ENCODE measurements at places on chromosomes 5 and 9.

DNA sequence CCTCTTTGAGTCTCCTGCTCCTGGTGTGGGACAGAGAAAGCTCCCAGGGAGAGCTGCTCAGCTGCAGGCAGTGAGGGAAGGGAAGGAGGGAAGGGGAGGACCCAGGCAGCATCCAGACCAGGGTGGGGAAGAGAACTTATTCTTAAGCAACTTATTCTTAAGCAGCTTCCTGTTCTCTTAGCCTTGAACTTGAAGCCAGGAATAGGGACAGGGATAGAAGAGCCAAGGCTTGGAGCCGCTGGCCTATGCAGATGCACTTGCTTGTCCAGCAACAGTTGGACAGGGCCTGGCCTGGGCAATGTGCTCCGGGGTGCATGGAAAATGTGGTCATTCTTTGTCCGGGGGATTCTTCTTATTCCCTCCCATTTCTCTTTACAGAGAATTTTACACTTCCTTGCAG is 31.4 kb upstream of the SPTLC1 start:
- no peaks in the 10 kb centered on the region for H3K27me3 ChIP-seq
- H3K4me3 ChIP-seq: no peak overlapping the region
- no peak overlapping the region for H3K27ac ChIP-seq
- peaks cover 6% of the 10 kb centered on the region for H3K4me1 ChIP-seq

DNA sequence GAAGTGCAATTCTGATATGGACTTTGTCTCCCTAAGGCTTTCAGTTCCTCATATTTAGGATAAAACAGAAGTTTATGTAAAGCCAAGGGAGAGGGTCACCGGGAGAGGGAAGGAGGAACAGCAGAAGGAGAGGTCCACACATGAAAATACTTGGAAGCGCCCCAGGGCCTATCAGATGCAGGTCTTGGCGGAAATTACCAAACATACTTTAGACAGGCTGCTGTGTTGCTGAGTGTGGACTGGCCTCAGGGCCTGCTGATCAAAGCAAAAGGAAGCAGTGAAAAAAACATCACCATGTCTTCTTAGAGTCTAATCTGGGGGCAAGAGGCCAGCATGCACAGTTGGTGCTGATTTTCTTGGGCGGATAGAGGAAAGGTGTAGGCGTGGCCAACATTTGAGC is 14.1 kb upstream of the NTRK2 start:
- DNase-seq: no peak
- H3K27ac ChIP-seq: no peak overlapping the region
- H3K36me3 ChIP-seq: no peaks in the 10 kb centered on the region
- H3K4me1 ChIP-seq: no peaks in the 10 kb centered on the region
- no peak overlapping the region for H3K4me3 ChIP-seq

DNA sequence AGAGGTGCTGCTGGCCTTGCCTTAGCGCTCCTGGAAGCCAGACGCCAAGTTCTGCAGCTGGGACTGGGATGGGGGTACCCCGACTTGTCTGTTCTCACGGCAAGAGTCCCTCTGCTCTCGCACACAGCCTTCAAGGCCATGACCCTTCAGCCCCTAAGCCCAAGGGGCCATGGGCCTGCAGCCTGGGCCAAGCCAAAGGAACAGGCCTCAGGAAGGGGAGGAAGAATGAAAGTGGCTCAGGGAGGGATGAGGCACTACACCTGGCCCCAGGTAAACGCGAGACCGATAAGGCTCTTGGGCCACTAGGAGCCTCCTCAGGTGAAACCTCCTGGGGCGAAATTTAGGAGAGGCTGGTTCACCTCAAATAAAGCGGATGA is 3.9 kb downstream of the EBF1 start:
- no peaks in the 10 kb centered on the region for H3K4me1 ChIP-seq
- H3K27me3 ChIP-seq: peaks cover 27% of the 10 kb centered on the region
- no peaks in the 10 kb centered on the region for H3K36me3 ChIP-seq

DNA sequence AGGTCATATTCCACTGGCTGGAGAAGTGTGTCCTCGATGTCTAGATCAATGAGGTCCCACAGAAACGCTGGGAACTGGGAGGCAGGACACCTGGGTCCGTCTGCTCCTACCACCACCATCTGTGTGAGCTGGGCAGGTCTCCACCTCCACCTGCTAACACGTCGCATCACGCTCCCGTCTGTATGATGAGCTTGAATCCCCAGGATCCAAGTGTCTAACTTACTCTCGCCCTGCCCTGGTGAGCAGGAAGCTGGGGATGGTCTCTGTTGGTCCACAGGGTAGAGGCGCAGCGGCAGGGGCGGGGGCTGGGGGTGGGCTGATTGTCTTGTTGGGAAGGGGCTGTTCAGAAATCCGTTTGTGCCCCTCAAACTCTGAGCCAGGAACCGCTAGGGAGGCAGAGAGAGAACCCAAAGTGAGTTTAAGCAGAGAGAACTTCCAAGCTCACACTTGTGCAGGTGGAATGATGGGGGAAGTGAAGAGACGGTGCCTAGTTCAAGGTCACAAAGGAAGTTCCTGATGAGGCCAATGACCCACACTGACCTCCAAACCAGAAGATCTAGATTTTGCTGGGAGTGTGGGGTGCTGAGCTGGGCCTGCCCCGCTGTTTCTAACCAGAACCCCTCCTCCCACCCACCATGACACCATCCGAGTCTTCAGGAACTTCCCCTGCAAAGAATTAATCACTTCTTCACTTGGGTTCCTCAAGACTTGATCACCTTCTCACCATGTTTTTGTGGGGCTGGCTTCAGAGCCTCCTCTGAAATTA is 21.1 kb downstream of the ORM2 start:
- no peak overlapping the region for H3K27ac ChIP-seq
- no peaks in the 10 kb centered on the region for H3K27me3 ChIP-seq
- DNase-seq: no peak

DNA sequence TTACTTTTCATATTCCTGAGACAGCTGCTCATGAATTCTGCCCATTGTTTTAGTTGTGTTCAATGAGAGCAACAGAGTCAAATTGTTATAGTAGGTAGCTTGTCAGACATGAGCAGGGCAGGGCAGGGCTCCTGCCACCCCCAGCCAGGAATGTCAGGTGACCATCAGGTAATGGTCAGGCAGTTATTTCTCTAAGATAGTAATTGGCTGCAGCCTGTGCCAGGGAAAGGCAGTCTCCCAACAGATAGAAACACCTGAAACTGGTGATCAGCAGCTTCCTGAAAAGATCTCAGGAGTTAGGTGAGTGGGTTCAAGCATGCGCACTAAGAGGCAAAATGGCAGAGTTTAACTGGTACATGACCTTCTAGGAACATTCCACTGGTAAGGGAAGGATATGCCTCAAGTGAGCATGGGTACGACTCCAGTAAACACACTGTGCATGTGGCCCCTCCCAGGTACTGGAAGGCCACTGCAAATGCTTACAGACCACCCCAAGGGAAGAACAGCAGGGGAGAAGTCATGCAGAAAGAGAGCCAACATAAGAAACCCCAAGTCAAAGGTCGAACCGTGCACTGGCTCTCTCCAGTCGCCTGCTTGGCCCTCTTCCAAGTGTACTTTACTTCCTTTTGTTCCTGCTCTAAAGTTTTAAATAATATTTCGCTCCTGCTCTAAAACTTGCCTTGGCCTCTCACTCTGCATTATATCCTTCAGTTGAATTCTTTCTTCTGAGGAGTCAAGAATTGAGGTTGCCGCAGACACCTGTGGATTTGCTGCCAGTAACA is 25.1 kb downstream of the CARTPT start:
- no peaks in the 10 kb centered on the region for H3K4me1 ChIP-seq
- H3K36me3 ChIP-seq: no peaks in the 10 kb centered on the region
- H3K27me3 ChIP-seq: peaks cover 3% of the 10 kb centered on the region
- no peak overlapping the region for H3K4me3 ChIP-seq
- DNase-seq: no peak

GRCh38 chr5:169577951-169578350 is 5.6 kb upstream of the SPDL1 start:
- peaks cover 10% of the 10 kb centered on the region for H3K4me1 ChIP-seq
- no peak overlapping the region for H3K4me3 ChIP-seq
- no peak for DNase-seq
- H3K36me3 ChIP-seq: no peaks in the 10 kb centered on the region

- no peaks in the 10 kb centered on the region for H3K27me3 ChIP-seq
- H3K4me1 ChIP-seq: no peaks in the 10 kb centered on the region
- no peaks in the 10 kb centered on the region for H3K36me3 ChIP-seq
These were observed 361.3 kb downstream of the PTPRD start for GRCh38 chr9:10251490-10251889.

DNA sequence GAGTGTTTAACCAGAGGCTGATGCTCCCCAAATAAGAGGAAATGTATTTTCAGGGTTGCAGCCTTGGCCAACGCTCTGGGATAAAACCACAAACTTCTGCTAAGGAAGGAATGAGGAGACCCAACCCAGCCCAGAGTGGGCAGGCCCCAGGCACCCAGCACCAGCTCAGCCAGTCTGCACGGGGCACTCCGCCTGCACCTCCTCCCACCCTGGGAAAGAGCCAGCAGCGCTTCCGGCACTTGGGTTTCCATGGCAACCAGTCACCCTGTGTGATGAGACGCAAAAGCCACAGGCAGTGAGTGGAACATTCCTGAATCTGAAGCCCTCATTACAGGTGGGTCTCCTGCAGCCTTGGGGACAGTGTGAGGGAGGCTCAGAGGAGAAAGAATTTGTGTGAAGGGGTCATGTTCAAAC is 85.2 kb upstream of the ZBTB43 start:
- no peak overlapping the region for H3K4me3 ChIP-seq
- DNase-seq: no peak
- H3K36me3 ChIP-seq: no peaks in the 10 kb centered on the region
- no peaks in the 10 kb centered on the region for H3K27me3 ChIP-seq
- H3K4me1 ChIP-seq: no peaks in the 10 kb centered on the region
- H3K27ac ChIP-seq: no peak overlapping the region

GRCh38 chr9:33682551-33682950 is 112.8 kb upstream of the PRSS3 start:
- H3K4me1 ChIP-seq: no peaks in the 10 kb centered on the region
- peaks cover 30% of the 10 kb centered on the region for H3K27me3 ChIP-seq
- H3K4me3 ChIP-seq: no peak overlapping the region
- no peak overlapping the region for H3K27ac ChIP-seq

GRCh38 chr5:158884827-158885518 is 214.7 kb downstream of the EBF1 start:
- H3K4me1 ChIP-seq: no peaks in the 10 kb centered on the region
- no peak overlapping the region for H3K27ac ChIP-seq
- H3K27me3 ChIP-seq: peaks cover 2% of the 10 kb centered on the region
- H3K4me3 ChIP-seq: no peak overlapping the region

- no peaks in the 10 kb centered on the region for H3K27me3 ChIP-seq
- peaks cover 4% of the 10 kb centered on the region for H3K4me1 ChIP-seq
- no peaks in the 10 kb centered on the region for H3K36me3 ChIP-seq
- H3K27ac ChIP-seq: no peak overlapping the region
- no peak for DNase-seq
- no peak overlapping the region for H3K4me3 ChIP-seq
These were observed 48.5 kb upstream of the ABL1 start for GRCh38 chr9:130786526-130786925.

DNA sequence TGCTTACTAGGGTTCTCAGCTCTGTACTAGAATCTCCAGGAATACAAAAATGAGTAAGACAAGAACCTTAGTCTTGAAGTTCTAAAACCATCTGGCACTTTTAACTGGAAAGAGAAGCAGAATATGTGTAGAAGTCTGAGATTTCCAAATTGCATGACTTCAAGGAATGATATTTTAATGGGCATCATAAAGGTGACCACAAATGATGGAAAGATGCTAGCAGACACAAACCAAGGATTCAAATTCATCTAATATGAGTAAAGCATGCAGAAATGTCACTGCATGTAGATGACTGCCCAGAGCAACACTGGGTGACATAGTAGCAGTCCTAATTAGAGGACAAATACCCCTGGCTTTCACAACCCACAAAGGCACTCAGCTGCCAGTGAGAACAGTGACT is 117.2 kb downstream of the RPS23 start:
- DNase-seq: no peak
- no peak overlapping the region for H3K4me3 ChIP-seq
- no peaks in the 10 kb centered on the region for H3K36me3 ChIP-seq
- no peaks in the 10 kb centered on the region for H3K27me3 ChIP-seq
- H3K4me1 ChIP-seq: peaks cover 4% of the 10 kb centered on the region

DNA sequence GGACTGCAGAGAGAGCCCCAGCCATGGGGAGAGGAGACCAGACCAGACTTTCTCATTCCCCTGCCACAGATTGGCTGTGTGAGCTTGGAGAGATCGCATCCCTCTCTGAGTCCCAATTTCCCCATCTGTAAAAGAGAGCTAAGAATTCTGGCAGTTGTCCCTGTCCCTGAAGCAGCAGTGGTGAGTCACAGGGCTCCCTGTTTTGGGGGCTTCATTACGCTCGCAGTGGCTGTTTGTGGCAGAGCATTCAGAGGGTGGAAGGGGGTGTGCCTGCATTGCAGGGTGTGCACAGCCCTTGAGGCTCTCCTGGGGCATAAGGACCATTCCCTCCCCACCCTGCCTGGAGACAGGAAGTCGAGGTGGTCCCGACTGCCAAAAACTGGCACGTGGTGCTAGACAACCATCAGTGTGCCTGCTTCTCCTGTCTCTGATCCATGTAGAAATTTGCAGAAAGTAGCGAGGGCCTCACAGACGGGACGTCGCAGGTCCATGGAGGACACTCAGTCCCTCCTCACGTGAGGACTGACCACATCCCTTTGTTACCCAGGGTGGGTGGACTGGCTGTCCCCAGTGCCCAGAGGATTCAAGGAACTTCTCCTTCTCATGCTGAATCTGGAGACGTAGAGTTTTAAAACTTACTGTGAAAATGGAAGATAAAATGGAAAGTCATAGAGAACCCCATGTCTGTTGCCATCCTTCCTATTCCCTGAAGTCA is 35.3 kb downstream of the HRH2 start:
- no peaks in the 10 kb centered on the region for H3K4me1 ChIP-seq
- H3K27ac ChIP-seq: no peak overlapping the region
- DNase-seq: no peak
- H3K4me3 ChIP-seq: no peak overlapping the region
- no peaks in the 10 kb centered on the region for H3K36me3 ChIP-seq

DNA sequence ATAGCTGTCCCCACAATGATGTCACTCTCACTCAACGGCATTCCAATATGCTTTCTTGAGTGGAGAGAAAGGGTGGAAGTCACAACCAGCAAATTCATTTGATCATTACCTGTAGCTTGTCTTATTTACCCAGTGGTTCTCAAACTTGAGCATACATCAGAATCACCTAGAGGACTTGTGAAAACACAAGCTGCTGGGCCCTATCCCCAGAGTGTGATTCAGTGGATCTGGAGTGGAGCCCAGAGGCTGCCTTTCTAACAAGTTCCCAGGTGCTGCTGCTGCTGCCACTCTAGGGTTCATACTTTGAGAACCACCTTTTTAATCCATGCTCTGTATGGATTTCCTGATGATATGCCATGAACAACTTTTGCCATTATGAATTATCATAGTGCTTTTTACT is 94.7 kb downstream of the KLHL3 start:
- no peaks in the 10 kb centered on the region for H3K36me3 ChIP-seq
- H3K27me3 ChIP-seq: no peaks in the 10 kb centered on the region
- no peak overlapping the region for H3K27ac ChIP-seq
- DNase-seq: no peak
- H3K4me3 ChIP-seq: no peak overlapping the region

DNA sequence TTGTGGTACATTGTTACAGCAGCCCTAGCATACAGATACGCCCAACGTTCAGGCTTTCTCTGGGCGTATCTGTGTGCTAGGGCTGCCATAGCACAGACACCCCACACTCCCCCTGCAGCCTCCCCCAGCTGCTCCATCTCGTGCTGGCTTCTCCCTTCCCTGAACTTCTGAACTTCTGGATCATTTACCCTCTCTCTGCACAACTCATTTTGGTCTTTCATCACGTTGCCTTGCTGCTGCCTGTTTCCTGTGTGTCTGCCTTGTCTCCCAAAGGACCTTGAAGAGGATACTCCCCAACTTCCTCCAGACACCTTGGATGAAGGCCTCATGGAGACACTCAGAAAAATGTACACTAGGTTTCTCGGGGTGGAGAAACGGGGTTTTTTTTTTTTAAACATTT is 37.3 kb downstream of the SLIT3 start:
- H3K4me3 ChIP-seq: no peak overlapping the region
- H3K27ac ChIP-seq: no peak overlapping the region
- H3K4me1 ChIP-seq: no peaks in the 10 kb centered on the region
- DNase-seq: no peak
- no peaks in the 10 kb centered on the region for H3K27me3 ChIP-seq

Measured in Panc1 (cell line).